ENCODE measurements at places on chromosomes 11 and 22.

- DNase-seq: no peak
These were observed 946.0 kb downstream of the FAM181B start for GRCh38 chr11:81787584-81788049.

- no peak for DNase-seq
These were observed 240.6 kb downstream of the ETS1 start for GRCh38 chr11:128346804-128347203.

- DNase-seq: no peak
These were observed 155.2 kb downstream of the RBFOX2 start for GRCh38 chr22:35873426-35873825.

DNA sequence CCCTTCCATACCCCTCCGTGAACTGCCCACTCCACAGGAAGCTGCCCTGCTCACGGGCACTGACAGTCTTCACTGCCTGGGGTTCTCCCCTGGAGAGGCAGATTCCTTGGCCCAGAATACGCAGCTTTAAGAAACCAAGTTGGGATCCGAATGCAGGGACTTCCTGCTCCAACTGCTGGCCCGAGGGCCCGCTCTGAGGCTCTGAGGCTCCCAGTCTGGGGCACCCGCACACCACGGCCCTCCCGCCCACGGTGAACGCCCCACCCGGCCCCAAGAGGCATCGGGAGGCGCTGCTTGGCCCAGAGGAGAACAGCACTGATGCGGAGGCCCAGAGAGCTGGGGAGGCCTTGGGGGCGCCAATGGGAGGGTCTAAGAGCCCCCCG, 42.3 kb downstream of the IGF2 start:
- DNase-seq: no peak

All from activated CD8-positive, alpha-beta memory T cell treated with anti-CD3 and anti-CD28 coated beads, Interleukin-2, amount 10 ng/mL, durations not matched to agents 7 days and 5 days (primary cell).